ENCODE measurements at places on chromosomes 5 and 9.

DNA sequence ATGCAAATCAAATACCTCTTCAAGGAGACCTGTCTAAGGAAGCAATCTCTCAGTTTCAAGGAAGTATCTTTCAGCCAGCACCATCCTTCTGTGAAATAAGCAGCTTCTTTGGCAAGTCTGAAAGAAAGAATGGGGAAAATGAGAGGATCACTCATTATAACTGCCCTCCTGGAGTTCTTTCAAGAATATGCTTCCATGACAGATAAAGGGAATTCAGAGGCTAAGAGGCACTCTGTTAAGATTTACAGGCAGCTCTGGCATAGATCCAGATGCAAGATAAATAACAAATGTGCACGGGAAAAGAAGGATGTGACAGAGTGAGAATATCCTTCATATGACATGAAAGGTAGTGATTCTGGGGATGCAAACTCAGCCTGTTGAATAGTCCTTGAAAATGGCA is 348.2 kb upstream of the CCNG1 start:
- DNase-seq = no peak

- DNase-seq = no peak
Measured at GRCh38 chr5:179188636-179189035, 128.5 kb downstream of the ZNF354C start.

DNA sequence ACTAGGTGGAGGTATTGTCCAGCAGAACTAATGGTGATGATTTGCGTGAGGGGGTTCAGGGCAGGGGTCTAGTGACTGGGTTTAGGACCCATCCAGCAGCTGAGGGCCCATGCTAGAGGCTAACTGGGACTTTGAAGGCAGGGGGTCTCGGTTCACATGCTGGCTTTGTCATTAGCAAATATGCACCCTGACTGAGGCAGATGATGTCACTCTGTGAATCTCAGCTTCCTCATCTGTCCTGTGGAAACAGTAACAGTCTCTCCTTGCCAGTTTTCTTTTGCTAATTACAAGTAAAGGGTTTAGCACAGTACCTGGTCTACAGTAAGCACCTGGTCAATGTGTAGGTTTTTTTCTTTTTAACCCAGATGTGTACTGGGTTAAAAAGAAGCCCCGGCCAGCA is 5.2 kb downstream of the SH2D3C start:
- DNase-seq = no peak

DNA sequence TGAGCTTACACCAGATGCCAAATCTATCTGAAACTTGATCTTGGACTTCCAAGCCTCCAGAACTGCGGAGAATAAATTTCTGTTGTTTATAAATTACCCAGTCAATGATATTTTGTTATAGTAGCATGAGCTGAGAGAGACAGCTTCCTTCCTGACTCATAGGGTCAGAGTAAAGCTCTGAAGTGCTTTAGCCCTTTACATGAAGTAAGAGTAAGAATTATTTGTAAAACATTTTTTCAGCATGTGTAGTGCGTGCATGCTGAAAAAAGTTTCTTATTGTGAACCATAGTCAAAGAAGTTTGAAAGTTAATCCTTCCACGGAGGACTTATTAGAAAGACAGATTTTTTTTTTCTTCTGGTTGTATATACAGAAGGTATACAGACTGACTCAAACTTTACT is 172.4 kb downstream of the DMRT2 start:
- DNase-seq = no peak

GRCh38 chr9:83445703-83446265 is 92.4 kb downstream of the FRMD3 start:
- DNase-seq = no peak

DNA sequence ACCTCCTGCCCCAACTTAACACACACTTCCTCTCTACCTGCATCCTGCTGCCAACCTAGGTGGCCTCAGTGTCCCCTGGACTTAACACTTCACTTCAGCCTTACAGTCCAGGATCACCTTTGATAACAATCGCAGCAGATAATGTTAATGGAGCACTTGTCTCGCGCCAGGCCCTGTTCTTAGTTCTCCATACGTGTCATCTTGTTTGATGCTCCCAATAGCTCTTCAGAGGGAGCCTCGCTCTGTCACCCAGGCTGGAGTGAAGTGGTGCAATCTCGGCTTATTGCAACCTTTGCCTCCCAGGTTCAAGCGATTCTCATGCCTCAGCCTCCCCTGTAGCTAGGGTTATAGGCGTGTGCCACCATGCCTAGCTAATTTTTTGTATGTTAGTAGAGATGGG is 62.7 kb upstream of the SHB start:
- DNase-seq = no peak

GRCh38 chr5:10729320-10730042 is 31.6 kb downstream of the DAP start:
- no peak for DNase-seq

DNA sequence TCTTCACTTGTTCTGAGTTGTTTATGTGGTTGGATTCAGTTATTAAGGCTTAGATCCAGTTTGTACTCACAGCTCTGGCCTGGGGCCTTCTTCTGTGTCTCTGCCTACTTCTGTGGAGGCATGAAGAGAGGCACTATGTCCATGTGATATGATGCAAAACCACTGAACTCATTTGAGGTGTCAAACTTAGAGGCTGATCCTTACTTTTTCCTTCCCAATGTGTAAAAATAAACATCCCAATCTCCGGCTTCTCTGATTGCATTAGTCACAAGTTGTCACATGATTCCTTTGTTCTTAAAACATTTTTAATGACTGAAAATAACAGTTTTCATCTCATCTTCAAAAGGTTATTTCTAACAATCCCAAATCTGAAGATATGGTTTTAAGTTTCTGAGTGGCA is 276.0 kb upstream of the RGMB start:
- DNase-seq = no peak

GRCh38 chr9:138022121-138022741 is 144.6 kb downstream of the CACNA1B start:
- DNase-seq = no peak

DNA sequence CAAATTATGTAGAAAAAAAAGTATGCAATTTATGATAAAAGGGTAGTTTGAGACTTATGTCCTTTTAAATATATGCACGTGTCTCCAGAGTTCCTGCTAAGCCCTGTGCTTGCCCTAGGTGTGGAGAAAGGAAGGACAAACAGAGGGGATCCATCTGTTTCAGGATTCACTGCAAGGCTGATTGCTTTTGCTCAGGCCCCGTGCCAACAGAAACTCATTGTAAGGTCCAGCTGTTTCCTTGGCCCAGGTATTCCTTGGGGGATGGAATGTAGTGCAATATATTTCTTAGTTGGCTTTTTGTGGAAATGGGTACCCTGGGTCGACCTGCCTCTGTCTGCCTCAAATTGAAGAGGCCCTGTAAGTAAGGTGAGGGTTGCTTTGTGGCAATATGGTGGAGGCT is 268.6 kb upstream of the CLINT1 start:
- DNase-seq = no peak

Data from hematopoietic multipotent progenitor cell treated with erythropoietin and hydrocortisone succinate and interleukin-3 and kit ligand, for 15 days (in vitro differentiated cells).